Hindlimb muscle (tissue), 1 donor: ENCODE measurements at places on chromosomes 11 and 22. TPM values are rescaled to one million over a fixed set of nuclear protein-coding genes. Genes with fewer than 3 reads are reported as not detected.

The SIK3 gene
- polyA plus RNA-seq, result 47.2 TPM

The PKP3 gene
- polyA plus RNA-seq, result 0.36 TPM

The LIF gene
- 0.90 TPM for polyA plus RNA-seq

The SPDYC gene
- not detected for polyA plus RNA-seq

The OR4C3 gene
- polyA plus RNA-seq, result not detected

The PRMT3 gene
- 9.7 TPM for polyA plus RNA-seq

The TMA7B gene
- not detected for polyA plus RNA-seq

The OR5M10 gene
- not detected for polyA plus RNA-seq

The GDPD4 gene
- 0.26 TPM for polyA plus RNA-seq

The HBB gene
- 122 TPM for polyA plus RNA-seq

The TUB gene
- 9.3 TPM for polyA plus RNA-seq

GRCh38 chr11:12673924-12674570, at the start of gene TEAD1:
TEAD1 (plus strand) TSS chr11:12674421.
- DNase-seq, result peak; percentile 95

GRCh38 chr22:33073989-33074418, 15.8 kb upstream of the SYN3 start:
- no peak for DNase-seq

DNA sequence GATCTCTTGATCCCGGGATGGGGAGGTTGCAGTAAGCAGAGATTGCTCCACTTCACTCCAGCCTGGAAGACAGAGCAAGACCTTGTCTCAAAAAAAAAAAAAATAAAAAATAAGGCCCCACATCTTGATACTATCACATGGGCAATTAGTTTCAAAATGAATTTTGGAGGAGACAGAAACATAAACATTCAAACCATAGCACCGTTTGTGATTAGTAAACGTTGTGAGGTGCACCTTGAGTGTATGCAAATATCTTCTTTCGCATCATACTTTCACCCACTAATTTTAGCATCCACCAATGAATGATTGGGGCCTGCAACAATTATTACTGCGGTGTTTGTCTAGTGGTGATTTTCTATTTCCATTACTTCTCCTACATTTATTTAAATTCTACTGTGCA, 11.0 kb upstream of the SPDYC start:
- no peak for DNase-seq

DNA sequence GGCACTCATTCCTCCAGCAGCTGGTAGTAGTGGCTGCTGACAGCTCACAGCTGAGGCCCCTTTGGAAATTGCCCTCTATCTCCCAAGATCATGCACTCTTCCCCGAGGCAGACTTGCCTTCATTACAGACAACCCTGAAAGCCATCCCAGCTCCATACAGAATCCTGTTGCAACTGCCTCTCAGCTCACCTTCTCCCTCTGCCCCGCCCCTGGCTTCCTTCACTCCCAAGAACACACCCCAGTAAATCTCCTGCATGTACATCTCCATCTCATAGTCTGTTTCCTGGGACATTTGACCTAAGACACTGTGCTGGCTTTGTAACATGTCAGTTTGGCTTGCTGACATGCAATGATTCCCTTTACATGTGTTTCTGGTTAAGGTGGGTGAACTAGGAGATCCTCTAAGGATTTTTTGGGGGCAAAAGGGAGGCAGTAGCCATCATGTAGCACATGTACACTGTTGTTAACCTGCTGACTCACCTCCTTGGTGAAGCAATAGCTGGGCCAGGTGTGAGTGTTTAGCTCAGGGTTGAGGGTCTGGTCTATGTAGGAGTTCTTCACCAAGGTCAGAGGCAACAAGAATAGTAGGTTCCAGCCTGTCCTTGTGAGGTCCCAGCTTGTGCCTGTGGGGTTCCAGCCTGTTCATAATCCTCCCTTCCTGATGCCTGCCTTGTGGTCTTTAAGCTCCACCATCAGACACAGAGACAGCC, 179.6 kb downstream of the CSNK2A3 start:
- DNase-seq, result no peak

DNA sequence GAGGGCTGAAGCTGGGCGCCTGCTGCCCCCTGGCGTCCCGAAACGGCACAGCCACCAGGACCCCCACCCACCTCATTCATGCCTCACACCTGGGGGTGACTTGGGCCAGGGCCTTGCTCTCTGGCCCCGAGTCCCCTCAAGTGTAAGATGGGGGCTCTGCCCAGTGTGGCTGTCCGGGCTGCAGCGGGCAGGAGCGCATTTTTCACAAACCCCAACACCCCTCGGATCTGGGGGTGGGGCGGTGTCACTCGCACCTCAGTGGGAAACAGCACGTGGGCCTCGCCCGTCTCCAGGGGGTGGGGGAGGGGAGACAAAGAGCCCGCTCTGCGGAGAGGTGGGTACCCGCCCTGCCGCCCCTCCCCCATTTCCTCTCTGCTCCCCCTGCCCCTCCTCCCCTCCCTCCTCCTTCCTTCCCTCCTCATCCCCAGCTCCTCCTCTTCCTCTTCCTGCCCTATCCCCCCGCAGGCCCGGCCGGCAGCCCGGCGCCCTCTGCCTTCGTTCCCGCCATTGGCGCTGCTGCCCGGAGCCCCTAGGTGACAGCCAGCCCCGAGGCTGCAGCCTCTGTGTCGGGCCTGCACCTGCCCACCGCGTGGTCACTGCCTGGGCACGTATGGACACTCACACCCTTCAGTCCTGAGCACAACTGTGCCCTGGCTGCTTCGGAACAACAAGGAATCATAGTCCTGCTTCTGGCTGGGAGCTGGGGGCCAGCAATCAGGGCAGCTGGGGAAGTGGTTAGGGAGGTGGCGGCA, 6.8 kb upstream of the CDKN1C start:
- DNase-seq, result peak; percentile 78

DNA sequence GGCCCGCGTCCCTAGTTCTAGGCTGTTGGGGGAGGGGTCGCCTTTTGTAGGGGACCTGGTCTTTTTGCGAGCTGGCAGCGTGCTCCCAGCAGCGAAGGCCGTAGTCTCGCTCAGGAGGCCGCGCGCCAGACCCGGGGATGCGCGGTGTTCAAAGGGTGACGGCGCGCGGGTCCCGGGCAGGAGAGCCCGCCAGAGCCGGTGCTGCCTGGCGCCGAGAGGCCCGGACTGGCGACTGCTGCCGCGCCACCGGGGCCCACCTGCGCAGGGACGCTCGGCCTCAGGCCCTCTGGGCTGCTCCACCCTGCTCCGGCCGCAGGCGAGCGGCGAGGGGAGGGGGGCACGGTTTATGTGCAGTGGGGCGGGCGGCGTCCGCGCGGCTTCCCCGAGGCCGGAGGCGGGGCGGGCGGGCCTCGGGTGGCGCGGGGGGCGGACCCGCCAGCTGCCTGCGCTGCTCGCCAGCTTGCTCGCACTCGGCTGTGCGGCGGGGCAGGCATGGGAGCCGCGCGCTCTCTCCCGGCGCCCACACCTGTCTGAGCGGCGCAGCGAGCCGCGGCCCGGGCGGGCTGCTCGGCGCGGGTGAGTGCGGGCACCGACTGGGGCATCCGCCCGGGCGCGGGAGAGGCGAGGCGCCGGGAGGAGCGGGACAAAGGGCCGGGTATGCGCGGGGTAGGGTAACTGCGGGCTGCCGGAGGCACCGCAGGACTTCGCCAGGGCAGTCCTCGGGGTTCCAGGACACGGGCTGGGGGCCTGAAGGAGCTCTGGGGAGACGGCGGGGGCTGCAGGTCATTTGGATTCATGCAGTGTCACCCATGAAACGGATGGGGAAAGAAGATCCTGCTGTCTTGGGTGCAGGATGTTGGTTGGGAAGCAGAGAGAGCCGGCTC, at the start of gene PRSS23:
Gene PRSS23, plus strand, starts transcription at position 467 of the 884 bp plus-strand sequence. CDS start 7,102 bp downstream, outside the sequence.
- DNase-seq, result peak; percentile 72

DNA sequence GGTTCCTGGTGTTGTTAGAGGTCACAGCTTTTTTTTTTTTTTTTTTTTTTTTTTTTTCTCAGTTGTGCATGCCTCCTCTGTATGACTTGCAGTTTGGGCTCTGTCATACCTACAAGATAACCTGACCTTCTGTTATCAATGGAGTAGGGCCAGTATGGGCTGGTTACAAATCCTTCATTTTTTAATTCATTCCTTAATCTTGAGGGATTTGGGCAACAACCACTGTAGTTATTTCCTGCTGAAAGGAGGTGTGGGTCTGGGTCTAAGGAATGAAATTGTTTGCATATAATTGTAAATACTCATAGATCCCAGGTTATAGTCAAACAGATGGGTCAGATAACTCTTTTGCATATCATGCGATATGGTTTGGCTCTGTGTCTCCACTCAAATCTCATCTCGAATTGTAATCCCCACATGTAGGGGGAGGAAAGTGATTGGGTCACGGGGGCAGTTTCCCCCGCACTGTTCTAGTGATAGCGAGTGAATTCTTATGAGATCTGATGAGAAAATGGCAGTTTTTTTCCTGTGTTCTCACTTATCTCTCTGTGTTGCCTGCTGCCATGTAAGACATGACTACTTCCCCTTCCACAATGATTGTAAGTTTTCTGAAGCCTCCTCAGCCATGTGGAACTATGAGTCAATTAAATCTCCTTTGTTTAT, 14.1 kb upstream of the GLYAT start:
- DNase-seq, result no peak

DNA sequence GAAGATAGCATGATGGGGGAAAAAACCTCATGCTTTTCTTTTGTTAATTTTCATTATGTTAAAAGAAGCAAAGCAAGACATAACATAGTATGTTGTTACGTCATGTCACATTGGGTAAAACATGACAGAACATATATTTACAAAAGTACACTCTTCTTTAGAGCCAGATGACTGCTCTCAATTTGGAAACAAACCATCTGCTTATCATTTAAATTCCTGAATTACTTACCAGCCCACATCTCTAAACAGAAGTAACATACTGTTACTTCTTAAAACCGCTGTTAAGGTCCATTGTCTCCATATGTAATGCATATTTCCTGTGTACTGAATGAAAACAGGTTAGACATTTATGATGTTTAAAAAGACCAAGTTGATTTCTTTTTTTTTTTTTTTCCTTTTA, 100.0 kb downstream of the TMEM135 start:
- DNase-seq, result no peak

- DNase-seq, result peak; percentile 26
Observed at GRCh38 chr11:85826116-85826855, 15.3 kb upstream of the SYTL2 start.

GRCh38 chr11:64241491-64242374, 838 bp downstream of the FKBP2 start:
- DNase-seq, result peak; percentile 51

DNA sequence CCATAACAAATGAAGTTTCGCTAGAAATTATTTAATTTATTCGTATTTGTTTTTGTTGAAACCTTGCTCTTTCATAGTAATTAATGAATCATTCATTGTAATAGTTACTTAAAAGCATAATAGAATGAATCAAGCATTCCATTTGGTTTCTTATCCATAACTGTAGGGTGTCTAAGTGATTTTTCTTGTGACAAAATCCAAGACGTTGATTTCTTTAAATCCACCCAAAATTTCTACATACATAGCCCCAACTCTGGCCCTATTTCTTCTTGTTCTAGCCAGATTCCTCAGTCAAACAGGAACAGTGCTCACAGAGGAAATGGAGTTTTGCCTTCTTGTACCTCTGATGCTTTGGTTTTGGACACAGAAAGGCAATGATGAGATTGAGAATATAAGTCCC, 25.5 kb downstream of the UBASH3B start:
- no peak for DNase-seq

- no peak for DNase-seq
Observed at GRCh38 chr22:21012446-21013407, 2.2 kb upstream of the P2RX6 start.

DNA sequence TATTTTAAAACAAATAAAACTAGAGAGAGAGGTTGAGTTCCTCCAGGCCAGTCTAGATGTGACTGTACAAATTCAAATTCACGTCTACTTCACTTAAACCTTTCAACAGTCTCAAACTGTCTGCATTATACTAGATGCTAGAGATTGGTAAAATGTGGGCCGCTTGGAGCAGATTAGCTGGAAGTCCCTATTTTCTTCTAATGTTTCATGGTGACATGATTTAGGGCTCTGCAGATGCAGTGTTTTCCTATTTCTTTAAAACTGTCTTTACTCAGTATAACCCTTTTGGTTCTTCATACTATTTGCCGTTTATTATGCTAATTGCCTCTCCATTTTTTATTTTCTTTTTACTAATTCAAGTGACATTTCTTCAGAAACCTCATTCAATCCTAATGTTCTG, 20.4 kb downstream of the OR51E1 start:
- DNase-seq, result no peak

GRCh38 chr22:49975543-49976389, 15.2 kb downstream of the PIM3 start:
- no peak for DNase-seq

GRCh38 chr22:50733521-50734342, 4.3 kb upstream of the ACR start:
- DNase-seq, result no peak

DNA sequence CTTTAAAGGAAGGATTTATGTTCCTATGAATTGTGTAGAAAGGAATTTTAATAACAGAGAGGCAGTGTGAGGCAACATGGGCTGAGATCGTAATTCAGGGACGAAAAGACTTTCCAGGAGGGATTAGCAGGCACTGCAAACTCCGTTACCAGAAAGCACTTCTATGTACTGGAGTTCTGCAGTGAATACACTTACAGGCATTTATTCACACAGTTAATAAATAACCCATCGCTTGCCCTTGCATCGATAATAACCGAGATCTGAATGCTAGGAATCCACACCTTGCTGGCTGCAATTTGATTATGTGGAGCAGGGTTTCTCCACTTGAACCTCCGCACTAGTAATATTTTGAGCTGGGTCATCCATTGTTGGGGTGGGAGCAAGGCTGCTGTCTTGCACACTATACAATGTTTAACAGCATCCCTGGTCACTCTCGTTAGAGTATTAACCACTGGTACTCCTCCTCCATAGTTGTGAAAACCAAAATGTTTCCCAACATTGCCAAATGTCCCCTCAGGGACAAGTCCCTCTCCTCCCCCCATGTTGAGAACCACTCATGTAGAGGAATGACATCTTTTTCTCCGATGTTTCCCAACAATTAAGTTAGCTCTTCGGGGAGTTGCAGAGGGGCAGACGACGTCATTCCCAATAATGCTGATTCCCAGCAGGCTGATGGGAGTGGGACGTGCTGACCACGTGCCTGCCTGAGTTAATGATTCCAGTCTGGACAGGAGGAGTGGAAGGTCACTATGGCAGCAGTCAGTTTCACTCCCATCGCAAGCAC, 99.5 kb downstream of the SNX19 start:
- peak; percentile 36 for DNase-seq

GRCh38 chr11:3823303-3823702, 14.9 kb downstream of the PGAP2 start:
- no peak for DNase-seq
